ENCODE measurements at places on chromosomes 5 and 9.

DNA sequence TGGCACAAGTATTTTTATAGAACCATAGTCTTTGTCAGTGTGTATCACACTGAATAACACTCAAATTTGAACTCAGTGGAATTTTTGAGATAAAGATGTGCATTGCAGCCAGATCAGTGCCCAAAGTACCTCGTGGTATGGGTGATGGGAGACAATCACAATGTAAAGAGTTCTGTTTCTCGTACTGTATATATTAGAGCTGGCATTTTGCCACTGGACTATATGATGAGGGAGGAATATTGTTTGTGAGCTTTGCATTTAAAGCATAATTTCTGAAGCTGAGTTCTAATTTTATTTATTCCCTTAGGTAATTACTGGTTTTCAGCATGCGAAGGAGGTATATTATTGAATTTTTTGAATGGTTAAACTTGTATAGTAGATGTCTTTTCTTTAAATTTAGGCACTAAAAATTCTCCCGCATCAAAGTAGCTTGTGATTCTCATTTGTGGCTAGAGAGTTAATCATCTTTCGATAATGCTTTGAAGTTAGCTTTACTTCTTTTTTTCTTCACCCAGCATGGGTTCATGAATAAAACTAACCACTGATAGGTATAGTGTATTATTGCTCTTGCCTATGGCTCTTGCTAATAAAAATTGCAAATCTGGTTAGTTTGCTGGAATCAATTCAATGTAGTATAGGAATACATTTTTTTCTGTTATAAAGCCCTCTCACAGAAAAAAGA, 43.1 kb downstream of the PAM start:
- DNase-seq: no peak

- DNase-seq: no peak
Observed at GRCh38 chr5:14348142-14348541, 205.0 kb downstream of the TRIO start.

GRCh38 chr5:151070449-151070848, 10.4 kb downstream of the TNIP1 start:
- no peak for DNase-seq

- DNase-seq: no peak
Observed at GRCh38 chr5:151459680-151460324, 12.4 kb downstream of the SLC36A1 start.

DNA sequence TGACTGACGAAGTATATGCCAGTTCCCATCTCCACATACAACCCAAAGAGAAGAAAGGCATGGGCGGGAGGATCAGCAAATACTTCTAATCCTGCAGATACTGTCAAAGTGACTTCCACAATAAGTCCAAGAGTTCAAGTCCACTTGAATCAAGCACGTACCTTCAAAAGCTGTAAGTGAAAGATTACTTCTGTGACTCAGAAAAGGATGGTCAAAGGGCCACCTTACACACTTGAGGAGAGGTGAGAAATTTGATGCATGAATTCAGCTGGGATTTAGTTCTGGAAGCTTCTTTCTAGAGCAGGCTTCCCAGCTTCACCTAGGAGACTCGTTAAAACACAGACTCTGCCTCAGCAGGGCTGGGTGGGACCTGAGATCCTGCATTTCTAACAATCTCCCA, 357.5 kb downstream of the GLIS3 start:
- no peak for DNase-seq

GRCh38 chr9:121393318-121393717, 23.3 kb upstream of the STOM start:
- no peak for DNase-seq

- no peak for DNase-seq
Observed at GRCh38 chr5:147669169-147669869, 113.2 kb downstream of the JAKMIP2 start.

- no peak for DNase-seq
Observed at GRCh38 chr9:125630436-125630835, 76.6 kb downstream of the MAPKAP1 start.

DNA sequence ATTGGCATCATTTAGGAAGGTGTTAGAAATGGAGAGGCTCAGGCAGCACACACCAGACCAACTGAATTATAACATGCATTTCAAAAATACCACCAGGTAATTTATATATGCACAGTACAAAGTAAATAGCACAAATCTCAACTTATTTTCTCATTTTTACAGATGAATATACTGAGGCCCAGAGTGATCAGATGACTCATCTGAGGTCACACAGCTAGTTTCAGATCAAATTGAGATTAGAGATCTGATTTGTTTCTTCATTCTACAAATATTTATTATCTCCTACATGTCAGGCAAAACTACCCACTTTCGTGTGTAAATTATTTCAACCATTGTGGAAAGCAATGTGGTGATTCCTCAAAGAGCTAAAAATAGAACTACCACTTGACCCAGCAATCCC, 507.1 kb downstream of the TLE4 start:
- DNase-seq: no peak

DNA sequence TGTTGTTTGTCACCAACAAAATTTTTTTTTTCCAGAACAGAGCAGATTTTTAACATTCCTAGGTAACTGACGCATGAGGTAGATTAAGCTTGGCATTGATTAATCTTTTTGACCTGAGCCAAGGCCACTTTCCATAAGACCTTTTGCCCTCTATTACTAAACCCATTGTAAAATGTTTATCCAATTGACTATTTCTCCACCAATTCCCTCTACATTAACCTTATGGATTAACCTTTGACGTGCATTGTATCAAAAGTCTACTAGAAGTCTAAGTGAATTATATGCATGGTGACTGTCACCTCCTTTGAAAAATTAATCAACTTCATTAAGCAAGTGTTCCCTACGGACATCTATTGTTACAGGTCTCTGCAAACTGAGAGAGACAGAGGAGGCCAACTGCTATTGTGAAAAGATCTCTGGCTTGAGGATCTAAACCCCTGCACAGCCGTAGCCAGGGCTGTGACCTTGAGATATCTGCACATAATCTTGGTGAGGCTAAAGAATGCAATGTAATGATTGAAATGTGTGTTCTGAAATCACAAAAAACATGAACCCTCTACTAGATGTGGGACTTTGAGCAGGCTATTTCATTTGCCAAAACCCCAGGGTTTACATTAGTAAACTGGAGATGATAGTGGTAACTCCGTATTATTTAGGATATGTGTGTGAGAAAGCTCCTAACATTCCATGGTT, 632.2 kb downstream of the TLR4 start:
- DNase-seq: no peak

DNA sequence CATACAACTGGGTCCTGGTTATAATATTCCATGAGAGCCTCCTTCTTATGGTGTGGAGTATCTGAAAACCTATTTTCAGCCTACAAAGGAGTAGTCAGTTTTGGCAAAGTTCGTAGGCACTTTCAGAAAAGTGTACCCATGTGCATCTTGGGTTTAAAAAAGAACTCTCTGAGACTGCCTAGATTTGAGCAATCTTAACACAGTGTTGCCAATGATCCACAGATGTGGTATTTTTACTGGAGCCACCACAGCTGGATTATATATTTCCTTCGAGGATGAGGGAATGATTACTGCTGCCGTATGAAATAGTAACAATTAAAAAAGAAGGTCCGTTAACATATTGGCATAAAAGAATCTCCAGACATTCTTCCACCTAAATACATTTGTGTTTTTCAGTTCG, 1.1 kb downstream of the PALM2AKAP2 start:
- DNase-seq: no peak

- no peak for DNase-seq
Observed at GRCh38 chr5:137026296-137026695, 472.8 kb downstream of the SPOCK1 start.

- no peak for DNase-seq
Observed at GRCh38 chr5:84378961-84379360, 5.7 kb downstream of the EDIL3 start.

GRCh38 chr5:174596429-174596828, 128.0 kb upstream of the MSX2 start:
- DNase-seq: no peak

DNA sequence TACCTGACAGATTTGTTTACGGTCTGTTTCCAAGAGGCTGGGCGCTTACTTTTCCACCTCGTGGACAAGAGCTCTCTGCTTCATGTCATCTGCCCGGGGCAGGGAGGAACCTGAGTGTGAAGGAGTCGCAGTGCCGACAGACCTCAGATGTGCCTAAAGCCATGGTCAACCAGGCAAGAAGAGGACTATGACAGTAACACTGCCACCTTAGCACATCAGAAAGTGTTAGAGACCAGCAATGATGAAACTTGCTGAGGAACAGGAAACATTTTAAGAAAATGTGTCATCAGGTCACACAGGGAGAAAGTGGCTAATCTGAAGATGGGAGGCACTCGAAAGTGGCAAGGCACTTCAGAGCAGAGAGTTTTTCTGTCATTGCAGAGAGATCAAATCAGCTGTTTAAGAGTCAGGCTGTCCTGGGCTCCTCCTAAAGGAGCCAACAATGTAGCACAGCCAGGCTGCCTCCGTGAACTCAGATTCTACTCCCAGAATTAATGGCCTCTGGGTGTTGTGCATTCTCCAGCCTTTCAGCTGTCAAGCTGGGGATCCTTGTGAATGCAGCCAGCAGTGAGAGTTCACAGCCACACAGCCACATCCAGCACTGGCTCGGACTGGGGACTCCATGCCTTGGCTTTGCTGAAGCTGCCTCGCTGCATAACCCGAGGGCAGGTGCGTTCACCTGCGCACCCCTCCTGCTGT, 94.6 kb downstream of the RAPGEF1 start:
- no peak for DNase-seq

DNA sequence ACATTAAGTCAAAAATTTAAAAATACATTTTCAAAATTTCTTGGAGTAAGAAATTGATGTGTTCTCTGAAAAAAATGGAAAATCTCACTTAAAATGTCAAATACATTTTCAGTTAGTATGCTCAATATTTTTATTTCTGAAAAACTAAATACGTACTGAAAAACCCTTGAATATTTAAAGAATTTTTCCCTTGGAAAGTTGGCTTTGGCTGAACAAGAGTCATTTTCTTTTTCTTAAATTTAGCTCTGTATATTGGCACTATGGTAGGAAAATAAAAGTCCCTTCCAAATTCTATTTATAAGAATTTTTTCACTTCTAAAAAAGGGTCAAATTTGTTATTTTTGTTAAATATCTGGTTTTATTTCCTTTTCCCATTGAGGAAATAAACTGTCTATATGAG, 29.0 kb upstream of the CDH18 start:
- no peak for DNase-seq

DNA sequence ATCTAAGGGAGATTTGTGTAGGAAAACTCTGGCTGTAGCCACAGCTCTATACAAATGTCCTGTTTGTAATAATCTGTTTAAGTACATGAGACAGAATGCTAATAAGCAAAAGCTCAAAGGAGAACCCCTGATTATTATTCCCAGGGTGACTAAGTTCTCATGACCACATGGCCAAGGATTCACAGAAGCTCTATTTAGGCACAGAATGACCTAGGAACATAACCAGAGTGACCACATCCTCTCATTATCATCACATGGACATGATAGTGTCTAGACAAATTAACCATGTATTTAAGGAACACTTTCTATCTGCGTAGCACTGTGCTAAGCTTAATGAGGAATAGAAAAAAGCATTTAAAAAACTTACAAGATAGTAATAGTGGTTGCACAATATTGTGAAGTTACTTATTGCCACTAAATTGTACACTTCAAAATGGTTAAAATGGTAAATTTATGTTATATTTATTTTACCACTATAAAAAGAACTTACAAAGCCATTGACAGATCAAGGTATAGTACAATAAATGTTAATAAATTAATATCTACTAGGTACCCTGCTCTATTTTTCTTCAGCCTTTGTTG, 56.3 kb downstream of the STX17 start:
- DNase-seq: no peak

DNA sequence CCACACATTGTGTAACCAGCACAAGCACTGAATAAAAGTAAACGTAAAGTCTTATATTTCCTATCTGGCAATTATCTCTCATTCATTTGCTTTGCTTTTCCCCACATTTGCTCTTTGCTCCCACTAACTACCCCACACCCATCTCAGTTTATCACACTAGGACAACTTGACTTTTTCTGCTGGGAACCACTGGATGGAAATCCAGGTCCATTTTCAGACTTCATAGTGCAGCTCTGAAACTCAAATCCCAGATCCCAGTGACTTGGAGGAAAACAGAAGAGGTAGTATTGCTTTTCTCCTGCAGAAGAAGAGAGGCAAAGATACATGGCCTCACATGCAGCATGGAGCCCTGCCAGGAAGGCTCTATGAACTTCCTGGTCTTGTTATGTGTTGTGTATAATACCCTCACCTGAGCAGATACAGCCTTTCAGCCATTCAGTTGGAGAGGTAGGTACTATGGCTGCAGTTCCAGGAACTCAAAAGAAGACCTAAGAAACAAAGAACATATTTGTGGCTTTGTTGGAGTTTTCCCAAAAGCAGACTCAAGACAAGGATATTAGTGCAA, 90.0 kb upstream of the NIPBL start:
- DNase-seq: no peak

- DNase-seq: no peak
Observed at GRCh38 chr5:116825486-116825885, 250.9 kb upstream of the SEMA6A start.

GRCh38 chr5:135417083-135417482, 18.1 kb upstream of the MACROH2A1 start:
- no peak for DNase-seq

- peak; percentile 77 for DNase-seq
Observed at GRCh38 chr9:136119061-136119882, 597 bp upstream of the TMEM250 start.

GRCh38 chr5:157294407-157295091, 28.6 kb downstream of the CYFIP2 start:
- DNase-seq: no peak

DNA sequence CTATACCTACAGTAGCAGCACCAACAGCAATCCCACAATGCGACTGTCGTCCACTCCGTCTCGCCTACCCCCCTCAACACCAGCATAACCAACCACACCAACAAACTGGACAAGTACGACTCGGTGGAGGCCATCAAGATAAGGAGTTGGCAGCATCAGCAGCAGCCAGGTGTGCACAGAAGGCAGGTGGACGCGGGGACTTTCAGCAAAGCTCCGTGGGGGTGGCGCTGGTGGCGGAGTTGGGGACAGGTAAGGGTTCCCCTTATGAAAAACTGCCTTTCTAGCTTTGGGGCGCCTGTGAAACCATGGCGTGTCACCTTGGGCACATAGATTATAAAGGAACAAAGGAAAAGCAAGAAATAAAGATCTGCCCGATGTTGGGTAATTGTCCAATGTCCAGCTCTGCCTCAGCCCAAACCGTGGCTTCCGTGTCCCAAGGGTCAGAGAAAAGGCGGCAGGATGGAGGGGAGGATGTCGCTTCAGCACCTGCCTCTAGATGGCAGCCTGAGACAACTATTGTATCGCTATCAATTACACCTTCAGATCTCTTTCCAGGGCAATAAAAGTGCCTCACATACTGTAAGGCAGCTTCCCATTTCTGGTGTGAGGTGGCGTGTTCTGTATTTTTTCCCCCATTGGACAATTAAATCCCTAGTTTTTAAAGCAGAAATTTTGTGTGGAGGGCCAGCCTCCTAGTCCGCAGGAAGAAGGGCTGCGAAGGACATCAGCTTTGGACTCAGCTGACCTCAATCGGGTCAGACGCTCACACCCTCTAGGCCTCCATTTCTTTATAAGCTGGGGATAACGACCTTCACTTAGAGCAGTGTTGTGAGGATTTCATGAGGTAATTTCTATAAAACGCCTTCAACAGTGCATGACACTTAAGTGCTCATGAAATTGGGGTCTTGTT, 58.8 kb downstream of the MTRR start:
- DNase-seq: peak; percentile 43
